ENCODE measurements at places on chromosomes 12 and 14.

- DNase-seq, result peak; percentile 48
These were observed 13.6 kb downstream of the TTC9 start for GRCh38 chr14:70655110-70655826.

GRCh38 chr12:24200010-24200409, 250.5 kb upstream of the SOX5 start:
- no peak for DNase-seq

DNA sequence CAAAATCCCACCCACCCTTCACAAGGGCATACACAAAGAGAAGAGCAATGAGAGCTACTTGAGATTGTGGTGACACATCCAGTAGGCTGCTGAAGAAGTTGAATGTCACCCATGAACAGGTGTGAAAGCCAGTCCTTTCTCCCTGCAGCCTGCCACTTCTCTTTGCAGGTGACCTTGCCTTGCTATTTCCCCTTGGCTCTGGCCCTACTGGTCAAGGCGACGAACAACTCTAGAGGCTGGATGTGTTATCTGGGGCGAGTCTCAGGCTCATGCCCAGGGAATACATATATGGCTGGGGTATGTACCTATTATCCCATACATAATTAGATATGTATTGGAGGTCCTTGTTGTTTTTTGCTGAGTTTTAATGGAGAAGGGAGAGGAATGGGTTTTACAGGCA, 70.2 kb upstream of the EGLN3 start:
- DNase-seq, result no peak

DNA sequence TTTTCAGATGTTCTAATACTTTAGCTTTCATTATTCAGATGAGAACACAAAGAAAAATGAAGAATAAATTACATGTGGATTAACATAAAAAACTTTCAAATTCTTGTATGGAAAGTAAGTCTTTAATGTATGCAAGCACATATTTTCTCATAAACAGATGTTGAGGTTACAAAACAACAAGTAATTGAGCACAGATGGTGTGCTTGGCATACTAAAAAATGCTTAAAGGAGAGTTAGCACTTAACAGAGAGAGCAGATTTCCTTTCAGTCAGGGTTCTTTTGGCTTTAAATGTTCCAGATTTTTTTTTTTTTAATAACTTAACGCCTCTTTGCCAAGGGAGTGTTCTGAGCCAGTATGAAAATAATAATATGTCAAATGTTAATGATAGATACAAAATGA, 96.0 kb downstream of the RASSF9 start:
- no peak for DNase-seq

GRCh38 chr14:92587700-92588085, 74.1 kb downstream of the RIN3 start:
- DNase-seq, result no peak

GRCh38 chr12:18595412-18595811, 142.4 kb downstream of the PLCZ1 start:
- no peak for DNase-seq
